ENCODE measurements at places on chromosomes 5 and 9.

DNA sequence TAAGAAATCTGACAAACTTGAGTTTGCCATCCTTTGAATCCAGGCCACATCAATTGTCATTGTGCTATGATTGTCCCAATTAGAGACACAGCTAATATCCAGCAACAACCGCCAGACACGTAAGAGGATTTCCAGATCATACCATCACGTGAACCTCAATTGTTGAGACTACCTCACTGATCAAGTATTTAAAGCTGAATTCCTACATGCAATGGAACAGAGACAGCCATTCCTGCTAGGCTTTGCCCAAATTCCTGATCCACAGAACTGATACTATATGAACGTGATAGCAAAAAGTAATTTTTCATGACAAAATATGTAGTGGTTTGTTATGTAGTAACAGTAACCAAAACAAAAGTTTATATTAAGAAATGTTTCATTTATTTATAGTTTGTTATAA lies 657.7 kb downstream of the PRR16 start:
- no peak for DNase-seq

- DNase-seq = no peak
Observed at GRCh38 chr5:149632311-149633251, 51.3 kb downstream of the ARHGEF37 start.

GRCh38 chr5:134092875-134093274 lies 21.6 kb upstream of the TCF7 start:
- DNase-seq = no peak

GRCh38 chr5:65125591-65126541 lies 355.9 kb downstream of the ADAMTS6 start:
- DNase-seq = no peak

- no peak for DNase-seq
Observed at GRCh38 chr5:169591636-169592035, 8.1 kb downstream of the SPDL1 start.

- DNase-seq = no peak
Observed at GRCh38 chr5:136655468-136655867, 290.1 kb upstream of the TRPC7 start.

GRCh38 chr5:152551061-152551460 lies 146.0 kb upstream of the NMUR2 start:
- no peak for DNase-seq

GRCh38 chr5:88929385-88929784 lies 46.4 kb upstream of the MEF2C start:
- no peak for DNase-seq

GRCh38 chr5:33120671-33121070 lies 320.1 kb upstream of the TARS1 start:
- no peak for DNase-seq

DNA sequence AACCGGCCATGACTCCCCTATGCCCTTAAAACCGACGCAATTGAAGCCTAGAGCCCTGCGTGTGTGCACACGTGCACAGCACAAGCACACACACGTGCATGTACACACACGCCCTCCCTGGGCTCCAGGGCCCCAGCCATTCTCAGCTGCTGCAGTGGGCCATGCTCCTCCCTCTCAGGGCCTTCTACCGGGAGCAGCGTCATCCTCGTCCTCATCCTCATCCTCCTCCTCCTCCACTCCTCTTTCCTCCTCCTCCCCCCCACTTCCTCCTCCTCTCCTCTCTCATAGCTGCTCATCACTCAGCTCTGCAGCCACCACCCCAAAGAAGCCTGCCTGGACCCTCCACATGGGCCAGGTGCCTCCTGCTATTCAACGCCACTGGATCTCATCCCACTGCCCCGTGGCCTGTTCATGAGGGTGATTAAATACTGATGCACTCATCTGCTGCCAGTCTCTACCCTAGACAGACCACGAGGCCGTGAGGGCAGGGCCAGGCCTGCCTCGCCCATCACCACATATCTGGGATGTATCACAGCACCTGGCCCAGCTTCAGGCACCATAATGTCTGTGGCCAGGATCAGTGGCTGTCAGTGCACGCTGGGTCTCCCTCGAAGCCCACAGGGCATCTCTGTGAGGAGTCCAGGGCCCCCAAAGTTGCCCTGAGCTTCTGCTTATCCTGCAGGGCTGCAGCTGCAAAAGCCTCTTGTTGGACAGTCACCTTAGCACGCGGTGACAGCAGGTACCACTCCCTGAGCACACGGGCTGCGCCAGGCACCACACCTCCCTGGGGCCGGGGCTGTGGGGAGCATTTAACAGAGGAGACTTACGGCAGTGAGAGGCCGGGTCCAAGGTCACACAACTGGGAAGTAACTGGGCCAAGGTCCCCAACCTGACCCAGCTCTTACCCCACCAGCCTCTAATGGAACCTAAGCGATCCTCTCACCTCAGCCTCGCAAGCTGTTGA lies 9.8 kb downstream of the FAM78A start:
- DNase-seq = no peak

DNA sequence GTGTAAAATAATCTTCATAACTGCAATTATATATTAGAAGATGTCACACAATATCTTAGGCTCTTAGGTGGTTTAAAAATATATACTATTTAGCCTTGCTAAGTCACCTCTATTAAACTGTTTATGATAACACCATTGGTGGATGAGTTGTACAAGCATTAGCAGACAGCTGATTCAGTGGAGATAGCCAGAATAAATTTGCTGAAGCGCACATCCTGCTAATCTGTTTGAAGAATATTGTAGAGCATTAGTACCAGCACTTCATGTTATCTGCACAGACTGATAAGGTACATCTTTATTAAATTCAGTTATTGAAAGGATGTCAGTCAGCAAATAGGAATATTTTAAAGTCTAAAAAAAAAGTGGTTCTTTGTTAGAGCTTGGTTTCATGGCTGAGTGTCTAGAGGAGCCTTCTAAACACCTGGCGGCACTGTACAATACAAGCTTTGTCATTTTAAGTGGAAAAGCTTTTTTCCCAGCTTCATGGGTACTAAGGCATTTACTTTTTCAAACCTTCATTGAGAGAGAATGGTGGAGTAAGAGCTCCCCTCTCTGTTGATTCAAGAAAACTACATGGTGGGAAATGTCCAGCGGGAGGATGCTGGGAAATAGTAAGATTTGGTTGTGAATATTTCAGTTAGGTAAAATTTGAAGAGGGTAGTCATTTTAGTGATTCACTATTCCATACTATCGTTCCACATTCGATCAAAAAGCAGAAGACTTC lies 275.1 kb downstream of the SLF1 start:
- DNase-seq = no peak

- DNase-seq = no peak
Observed at GRCh38 chr9:6239048-6239461, 23.4 kb downstream of the IL33 start.

GRCh38 chr5:31247381-31247780 lies 53.9 kb downstream of the CDH6 start:
- no peak for DNase-seq

- no peak for DNase-seq
Observed at GRCh38 chr9:115192280-115192679, 74.3 kb upstream of the TNC start.

DNA sequence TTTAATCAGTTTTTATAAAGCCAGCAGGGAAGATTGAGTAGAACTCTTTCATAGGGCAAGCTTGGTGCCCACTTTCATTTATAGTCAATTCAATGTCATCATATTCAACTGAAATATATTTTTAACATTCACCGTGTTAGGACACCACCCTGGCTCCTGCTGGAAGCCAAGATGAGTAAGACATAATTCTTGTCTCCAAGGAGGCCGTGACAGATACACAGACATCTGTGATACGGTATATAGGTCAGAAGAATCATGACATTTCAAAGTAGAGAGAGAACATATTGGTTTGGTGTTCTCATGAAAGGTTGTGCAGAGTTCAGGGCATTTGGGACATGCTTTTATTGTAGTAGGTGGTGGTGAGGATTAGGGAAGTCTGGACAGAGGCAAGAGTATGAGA lies 120.1 kb downstream of the CMYA5 start:
- no peak for DNase-seq
